Mucosa of gallbladder (tissue), 1 donor: ENCODE measurements at places on chromosomes 6 and 20. TPM values are rescaled to one million over a fixed set of nuclear protein-coding genes. Genes with fewer than 3 reads are reported as not detected.

- no peak for DNase-seq
Observed at GRCh38 chr6:133016631-133017030, 202.3 kb downstream of the RPS12 start.

DNA sequence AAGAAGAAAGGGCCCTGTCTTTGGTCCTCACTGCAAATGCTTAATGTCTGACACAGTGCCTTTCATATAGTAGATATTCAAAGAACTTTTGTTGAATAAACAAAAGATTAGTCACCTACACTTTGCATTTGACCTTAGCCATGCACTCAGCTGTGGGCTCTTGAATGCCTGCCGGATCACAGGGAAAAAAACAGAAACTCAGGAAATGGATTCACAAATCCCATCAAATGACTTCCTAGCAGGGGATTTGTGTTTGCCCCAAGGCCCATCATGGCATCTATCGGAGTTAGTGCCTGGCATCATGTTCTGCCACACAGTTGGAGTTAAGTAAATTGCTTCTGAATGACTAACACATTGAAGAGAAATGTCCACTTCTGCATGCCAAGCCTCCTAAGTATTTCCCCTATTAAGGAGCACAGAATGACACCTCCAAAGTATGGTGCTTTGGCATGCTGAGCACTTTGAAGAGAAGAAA lies 72.3 kb upstream of the DST start:
- no peak for DNase-seq

DNA sequence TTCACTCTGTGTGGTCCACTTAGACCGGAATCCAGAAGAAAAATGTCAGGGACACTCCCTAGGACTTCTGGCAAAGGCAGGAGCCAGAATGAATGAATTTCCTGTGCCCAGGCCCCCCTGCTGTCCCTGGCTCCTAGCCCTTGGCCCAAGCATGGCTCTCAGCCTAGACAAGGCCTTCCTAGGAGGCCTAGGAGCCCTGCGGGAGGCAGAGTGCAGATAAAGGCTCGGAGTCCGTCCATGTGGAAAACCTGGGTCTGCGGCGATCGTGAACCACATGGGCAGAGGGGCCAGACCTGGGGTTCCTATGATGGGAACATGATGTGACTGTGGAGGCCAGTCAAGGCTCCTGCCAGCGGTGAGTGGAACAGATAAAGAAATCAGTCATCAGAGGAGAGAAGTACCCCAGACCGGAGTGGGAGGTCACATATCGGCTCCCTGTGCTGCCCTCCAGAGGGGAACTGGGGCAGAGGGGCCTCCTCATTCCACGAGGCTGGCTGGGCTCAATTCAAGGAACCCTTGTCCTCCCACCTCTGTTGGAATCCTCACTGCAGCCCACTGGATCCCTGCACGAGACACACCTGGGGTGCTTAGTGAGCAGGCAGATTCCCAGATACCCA lies 5.9 kb upstream of the VSTM2L start:
- no peak for DNase-seq

DNA sequence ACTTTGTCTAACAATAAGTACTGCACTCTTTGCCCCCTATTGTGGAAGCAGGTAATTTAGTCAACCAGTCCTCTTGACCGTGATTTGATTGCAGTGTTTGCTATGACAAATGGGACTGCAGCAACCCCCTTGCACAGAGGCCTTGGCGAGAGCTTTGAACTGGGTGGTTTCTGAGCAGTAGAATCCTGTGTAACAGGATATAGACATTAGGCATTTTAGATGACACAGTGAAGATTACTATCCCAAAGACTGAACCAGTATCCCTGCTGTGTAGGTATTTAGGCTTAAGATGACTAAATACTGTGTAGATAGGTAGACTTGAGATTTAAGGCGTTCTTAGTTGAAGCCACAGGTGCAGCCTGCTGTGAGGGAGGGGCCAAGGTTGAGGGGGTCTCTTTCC lies 9.9 kb downstream of the DNMT3B start:
- no peak for DNase-seq

GRCh38 chr6:136783495-136784270 lies 8.6 kb downstream of the MAP3K5 start:
- no peak for DNase-seq

BTN3A1 gene
- total RNA-seq: 32.1 TPM

SDCBP2 gene
- 176 TPM for total RNA-seq

PI16 gene
- 16.2 TPM for total RNA-seq

HLA-A gene
- total RNA-seq: 1,097 TPM

DNA sequence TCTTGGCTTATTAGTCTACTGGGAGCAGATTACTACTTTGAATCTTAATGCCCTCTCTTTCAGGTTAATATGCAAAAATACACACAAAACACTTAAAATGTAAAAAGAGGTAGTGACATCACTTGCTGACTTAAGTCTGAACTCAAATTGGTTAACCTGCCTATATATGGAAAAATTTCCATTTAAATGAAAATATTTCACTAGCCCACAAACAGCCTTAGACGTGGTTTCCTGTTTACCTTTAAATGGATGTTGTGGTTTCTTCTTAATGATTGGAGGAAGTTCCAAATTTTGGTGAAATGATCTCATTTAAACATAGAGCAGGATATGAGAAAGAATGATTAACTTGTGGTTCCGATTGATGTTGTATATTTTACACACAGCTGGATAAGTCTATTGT lies 553.7 kb downstream of the CD109 start:
- DNase-seq: no peak

GRCh38 chr6:33768644-33769120 lies 20.2 kb downstream of the LEMD2 start:
- DNase-seq: peak; percentile 73

DNA sequence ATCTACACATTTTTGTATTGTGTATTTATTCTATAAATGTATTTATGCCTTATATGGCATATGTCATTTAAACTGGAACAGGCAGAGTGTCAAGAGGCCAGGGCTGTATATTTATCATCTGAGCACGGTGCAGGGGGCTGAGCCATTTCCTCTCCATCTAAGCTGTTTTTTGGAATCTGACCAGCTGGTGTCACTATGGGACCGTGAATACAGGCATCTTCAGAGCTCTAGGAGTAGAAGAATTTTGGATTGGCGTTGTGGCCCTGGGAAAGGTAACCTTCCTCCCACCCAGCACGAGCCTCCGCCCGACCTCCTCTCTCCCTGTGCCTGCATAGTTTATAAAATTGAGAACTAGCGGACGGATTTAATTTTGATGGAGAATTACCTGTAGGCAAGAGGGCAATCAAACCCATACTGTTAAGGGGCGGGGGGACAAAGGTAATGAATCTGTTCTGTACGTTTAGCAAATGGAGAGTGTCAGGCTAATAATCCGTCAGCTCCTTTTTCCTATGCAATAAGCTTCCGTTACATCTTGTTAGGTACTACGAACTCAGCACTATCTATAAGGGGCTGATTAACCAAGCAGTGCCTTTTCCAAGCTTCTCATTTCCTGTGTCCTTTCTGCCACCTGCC lies 29.0 kb upstream of the EEF1E1 start:
- peak; percentile 51 for DNase-seq

DNA sequence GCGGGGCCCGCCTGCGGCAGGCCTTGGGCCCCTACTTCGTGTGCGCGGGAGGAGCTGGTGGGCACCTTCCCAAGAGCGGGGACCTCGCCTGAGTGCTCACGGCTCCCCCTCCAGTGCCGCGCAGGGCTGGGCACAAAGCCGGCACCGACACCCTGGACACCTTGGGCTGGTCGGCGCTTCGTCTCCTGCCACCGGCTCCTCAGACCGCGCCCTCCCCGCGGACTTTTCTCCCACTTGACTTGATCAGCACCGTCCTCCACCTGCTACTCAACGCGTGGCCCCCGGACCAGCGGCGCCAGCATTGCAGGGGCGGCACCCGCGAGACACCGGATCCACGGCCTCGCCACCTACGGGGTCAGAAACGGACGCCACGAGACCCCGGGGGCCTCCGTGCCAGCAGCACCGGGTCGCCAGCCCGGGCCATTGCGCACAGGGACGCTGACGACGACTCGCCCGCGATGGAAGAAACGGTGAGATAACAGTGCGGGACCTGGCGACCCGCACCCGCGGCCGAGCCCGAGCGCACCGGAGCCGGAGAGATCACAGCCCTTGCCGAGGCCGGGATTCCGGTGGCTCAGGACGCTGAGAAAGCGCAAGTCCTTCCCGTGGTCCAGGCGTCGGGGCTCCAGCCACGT lies 154.2 kb downstream of the DLL1 start:
- no peak for DNase-seq

C6orf141 gene
- 70.0 TPM for total RNA-seq

DNA sequence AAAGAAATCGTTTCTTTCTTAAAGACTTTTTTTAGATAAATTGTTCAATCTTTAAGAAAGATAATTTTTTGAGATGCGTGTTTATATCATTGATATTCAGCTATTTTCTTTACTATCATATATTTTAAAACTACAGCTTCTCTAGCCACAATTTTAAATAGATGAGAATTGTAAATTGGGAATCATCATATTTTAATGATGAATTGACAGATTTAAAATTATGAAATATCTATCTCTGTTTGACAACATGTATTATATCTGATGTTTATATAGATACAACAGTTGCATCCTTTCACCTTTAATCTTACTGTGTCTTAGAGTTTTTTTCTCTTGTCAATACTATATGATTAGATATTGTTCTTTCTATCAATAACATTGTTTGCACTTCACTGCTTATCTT lies 762.3 kb upstream of the GJE1 start:
- DNase-seq: no peak

DNA sequence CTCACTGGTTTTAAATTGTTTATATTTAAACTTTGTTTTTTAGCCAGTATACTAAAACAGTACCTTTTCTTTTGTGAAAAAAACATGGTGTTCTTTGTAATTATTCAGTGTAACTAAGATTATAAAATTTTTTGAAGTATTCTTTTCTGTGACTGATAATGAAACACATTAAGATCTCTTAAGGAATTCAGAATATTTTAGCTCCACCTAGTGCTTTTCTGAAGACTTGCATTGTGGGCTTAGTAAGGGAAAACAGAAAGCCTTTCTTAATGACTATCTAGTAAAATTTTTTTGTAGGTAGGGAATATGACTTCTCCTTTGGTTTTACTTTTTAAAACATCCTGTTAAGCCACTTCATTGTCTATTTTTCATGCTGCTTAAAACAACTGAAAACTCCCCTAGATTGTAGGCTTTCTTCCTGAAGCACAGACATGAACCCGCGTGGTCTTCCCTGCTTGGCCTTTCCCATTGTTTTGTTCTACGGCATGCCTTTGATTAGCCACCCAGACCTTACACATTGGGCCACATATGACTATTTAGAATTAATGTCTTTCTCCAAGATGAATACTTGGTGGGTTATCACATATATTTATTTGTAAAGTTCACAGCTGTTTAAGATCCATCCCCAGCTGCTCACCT lies 72.1 kb downstream of the AFDN start:
- no peak for DNase-seq

ANKRD66 gene
- not detected for total RNA-seq

DNA sequence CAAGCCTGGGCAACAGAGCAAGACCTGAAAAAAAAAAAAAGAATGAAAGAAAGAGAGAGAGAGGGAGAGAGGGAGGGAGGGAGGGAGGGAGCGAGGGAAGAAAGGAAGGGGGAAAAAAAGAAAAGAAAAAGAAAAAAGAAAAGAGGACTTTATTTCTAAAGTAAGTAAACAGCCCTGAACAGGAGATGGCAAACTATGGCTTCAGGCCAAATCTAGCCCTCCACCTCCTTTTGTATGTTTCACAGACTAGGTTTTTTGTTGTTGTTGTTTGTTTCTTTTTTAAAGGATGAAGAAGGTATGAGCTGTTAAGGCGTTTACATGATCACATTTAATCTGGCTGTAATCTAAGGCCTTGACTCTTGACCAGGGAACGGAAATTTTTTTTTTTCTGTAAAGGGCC lies 711.1 kb upstream of the NRSN1 start:
- no peak for DNase-seq

GRCh38 chr20:50618537-50618936 lies 72.8 kb downstream of the RIPOR3 start:
- DNase-seq: no peak

DNA sequence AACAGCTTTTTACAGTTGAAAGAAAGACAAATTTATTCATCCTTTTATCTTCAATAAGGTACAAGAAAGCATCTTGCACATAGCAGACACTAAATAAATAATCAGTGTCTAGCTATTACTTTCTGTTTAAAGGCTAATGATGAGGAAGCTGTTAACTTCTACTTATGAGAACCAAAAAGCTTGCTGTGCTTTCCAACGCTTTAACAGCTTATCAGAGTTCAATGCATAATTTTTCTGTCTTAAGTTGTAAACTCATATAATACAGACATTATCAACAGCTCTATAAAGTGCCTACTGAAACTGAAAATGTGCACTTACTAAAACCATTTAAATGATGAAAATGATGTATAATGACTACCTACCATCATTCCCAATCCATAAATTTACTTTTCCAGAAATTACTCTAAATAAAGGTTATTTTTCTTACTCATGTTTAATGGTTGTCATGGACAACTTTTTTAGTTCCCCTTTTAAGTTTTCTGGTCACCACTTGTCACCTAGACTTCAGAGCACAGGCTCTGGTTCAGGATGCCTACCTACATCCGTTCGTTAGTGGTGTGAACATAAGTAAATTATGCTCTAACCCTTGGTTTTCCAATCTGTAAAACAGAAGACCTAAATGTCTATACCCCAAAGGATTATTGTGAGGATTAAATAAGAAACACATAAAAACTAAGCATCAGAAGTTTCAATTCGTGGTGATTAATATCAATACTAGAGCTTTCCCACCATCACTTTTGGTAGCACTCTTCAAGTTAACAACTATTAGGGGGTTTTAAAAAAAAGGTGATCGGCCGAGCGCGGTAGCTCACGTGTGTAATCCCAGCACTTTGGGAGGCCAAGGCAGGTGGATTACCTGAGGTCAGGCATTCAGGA lies 8.0 kb downstream of the PNISR start:
- no peak for DNase-seq

ENPP4 gene
- total RNA-seq: 18.0 TPM

DNA sequence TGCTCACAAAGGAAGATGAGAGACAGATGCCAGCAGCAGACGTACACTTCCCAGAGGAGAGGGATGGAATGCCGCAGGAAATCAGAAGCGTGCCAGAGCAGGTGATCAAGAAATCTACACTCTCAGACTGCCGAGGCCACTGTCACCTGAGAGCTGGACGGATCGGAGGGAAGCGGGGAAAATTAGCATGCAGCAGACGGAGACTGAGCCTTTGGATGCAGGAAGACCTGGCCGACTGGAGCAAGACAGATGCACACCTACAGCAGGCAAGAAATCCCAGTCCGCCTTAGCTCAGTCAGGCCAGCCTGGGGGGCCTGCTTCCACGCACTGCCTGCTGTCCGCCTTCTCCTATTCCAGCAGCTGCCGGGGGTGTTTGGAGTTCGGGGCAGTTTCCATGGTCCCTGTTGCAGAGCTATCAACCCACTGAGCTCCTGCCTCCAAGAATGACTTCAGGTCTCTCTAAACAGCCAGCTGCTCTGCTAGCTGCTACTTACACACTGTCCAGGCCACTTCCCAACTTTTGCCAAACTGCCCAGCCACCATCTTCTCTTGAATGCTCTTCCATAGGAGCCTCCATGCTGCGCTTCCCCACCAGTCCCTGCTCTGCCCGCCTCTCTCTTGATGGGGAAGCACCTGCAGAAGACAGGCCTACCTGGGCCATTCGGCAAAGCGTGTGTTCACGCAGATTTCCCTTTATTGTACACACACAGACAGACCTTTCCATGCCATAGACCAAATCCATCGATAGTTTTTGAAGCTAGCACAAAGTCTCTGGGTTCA lies 368.5 kb downstream of the ZFAND3 start:
- DNase-seq: no peak

CCN2 gene
- total RNA-seq: 315 TPM

RAMACL gene
- 1.1 TPM for total RNA-seq
